ENCODE measurements at places on chromosomes 11 and 22.

DNA sequence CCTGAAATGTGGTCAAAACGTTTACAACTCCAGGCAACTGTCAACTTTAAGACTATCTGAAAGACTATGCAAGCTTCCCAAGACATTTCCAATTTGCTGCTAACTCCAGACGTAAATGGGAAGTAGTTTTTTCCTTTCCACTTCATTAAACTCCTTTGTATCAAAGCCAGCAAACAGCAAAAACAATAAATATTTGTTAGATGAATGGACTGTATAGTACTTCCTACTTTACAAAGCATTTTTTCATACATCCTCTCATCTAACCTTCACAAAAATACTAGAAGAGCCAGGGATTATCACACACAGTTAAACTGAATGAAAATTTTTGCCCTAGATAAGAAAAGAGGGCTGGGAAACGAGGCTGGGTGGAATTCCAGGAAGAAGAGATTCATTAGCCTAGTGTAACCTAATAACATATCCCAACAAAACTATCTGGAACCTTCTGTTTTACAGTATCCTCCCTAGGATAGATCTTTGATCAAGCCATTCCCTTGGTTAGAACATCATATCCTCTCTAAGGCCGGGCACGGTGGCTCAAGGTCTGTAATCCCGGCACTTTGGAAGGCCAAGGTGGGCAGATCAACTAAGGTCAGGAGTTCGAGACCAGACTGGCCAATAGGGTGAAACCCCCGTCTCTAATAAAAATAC, 10.4 kb downstream of the NUP98 start:
- no peak for DNase-seq

DNA sequence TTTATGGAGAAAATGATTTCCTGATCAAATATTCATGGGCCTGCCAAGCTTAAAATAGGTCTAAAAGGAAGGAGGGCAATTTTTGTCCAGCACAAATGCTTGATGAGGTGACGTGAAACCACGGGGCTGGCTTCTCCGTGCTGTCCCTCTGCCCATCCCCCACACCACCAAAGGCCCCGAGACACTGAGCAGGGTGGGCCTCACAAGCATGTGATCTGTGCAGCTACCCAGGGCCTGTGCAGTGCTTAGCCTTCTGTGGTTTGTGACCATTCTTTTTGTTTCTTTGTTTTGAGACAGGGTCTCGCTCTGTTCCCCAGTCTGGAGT, 94.8 kb upstream of the RTL6 start:
- no peak for DNase-seq

GRCh38 chr11:115760461-115761320, 256.5 kb upstream of the CADM1 start:
- DNase-seq: no peak

GRCh38 chr11:121513807-121514206, 61.0 kb upstream of the SORL1-AS1 start:
- no peak for DNase-seq

DNA sequence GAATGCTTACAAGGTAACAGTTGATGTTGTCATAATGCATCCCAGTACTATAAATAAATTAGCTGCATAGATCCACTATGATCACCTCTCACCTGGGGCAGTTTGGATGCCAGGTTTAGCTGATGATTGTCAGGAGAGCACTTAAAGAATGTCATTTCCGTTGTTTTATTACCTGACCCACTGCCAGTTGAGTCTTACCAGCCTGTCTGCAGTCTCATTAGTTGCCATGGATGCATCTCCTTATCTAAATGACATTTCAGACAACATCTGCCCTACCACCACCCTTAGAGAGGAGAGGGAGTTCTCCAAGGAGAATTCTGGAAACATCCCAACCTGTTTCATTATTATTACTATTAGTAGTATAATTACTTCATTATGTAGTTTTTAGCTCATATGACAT, 339.1 kb upstream of the API5 start:
- peak; percentile 28 for DNase-seq

- DNase-seq: no peak
These were observed 36.3 kb downstream of the SLC5A1 start for GRCh38 chr22:32079130-32080089.

- peak; percentile 83 for DNase-seq
These were observed 26.1 kb upstream of the CHRM4 start for GRCh38 chr11:46417711-46418110.

DNA sequence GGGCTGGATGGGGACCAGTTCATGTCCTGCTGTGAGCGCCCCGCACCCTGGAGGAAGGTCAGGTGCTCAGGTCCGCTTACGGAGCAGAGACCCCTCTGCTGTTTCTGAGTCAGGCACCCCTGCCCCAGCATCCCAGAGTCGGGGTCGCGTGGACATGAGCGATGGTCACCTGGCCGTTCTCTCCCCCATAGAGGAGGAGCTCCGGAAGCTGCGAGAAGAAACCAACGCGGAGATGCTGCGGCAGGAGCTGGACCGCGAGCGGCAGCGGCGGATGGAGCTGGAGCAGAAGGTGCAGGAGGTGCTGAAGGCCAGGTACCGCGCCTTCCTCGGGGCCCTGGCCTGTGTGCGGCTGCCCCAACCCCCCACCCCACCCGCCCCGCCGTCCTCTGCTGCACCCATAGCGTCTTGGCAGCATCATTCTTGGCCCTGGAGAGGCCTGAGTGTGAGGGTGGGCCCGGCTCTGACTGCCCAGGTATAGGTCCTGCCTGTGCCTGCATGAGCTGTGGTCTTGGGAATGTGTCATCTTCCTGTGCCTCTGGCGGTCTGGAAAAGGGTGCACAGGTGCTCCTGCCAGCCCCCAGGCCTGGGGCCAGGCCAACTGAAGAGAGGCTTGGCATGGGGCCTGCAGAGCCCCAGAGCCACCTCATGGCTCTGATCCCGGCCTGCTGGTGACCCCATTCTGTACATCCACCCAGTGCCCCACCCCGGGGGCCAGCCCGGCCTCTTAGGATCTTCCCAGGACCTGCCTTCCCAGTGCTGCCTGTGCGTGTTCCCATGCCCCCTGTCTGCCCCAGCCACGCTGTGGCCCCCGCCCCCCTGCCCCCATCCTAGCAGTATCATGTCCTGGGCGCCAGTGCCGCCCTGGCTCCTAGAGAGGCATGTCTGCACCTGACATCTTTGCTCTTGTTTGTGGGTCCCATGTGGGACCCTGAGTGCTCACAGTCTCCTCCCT, 38.1 kb downstream of the GRAMD4 start:
- no peak for DNase-seq

DNA sequence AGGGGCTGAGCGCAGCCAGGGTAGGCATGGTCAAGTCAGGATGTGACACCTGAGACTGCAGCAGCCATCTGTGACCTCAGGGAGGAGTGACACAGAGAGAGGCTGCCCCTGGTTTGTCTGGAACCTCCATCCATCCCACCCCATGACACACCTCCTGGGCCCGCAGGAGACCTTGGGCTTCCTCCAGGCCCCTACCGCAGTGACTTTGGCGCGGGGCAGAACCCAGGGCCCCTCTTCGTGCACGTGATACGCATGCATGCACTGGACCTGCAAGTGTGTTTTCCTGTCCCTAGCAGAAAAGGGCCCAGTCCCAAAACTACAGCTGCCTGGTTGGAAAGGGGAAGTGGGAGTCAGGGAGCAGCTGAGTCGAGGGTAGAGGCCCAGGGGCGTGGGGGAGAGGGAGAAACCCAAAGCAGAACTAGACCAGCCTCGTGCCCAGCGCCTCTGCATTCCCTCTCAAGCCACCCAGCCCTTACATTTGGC, 7.9 kb upstream of the CYTH4 start:
- no peak for DNase-seq

- DNase-seq: no peak
These were observed 13.7 kb upstream of the KIAA0930 start for GRCh38 chr22:45254388-45254787.

DNA sequence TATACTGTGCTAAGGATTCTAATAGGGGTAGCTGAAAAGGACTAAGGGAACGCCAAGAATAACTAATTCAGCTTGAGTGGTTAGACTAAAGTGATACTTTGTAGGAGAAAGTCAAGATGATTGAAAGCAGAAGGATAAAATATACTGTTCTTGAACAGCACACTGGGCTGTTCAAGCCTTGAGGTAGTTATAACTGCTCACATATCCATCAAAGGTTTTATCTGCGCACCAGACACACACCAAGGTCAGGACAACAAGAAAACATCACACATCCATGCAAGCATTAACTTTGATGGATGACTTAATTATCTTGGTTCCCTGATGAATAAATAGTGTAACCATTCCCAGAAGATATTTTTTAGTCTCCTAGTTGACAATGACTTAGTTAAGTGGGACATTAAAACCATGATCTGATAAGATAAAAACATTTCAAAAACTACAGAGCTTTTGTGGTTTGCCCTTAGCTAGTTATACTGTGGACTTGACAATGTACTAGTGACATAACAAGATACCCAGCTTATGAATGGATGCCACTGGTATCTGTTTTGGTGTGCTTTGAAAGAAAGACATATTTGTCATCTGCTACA, 728.9 kb downstream of the JRKL start:
- DNase-seq: no peak

GRCh38 chr11:13009921-13010748, 1.0 kb downstream of the RASSF10 start:
- peak; percentile 29 for DNase-seq

- peak; percentile 84 for DNase-seq
These were observed 100.3 kb upstream of the AKIP1 start for GRCh38 chr11:8810540-8811301.

DNA sequence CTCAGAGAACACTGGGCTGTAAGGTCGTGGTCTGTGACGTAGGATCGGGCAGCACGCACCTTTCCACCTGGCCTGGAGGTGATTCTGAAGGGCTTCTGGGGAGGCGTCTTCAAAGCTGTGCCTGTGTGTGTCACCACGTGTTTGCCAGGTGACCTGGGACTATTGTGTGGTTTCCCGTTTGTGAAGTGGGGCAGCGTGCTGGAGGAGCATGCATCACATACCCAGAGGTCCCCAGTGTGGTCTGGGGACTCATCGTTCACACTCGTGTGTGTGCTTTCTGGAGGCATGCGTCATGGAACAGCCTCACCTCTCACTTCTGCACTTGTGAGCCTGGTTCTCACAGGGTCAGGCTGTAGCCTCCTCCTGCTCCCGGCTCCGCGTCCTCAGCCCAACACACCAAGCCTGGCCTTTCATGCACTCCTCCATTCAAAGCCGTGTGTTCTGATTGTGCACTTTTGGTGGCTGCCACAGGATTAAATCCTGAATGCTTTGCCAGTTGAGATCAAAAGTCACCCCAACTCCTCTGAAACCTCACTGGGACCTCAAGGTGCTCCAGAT, 106.3 kb downstream of the KCNQ1OT1 start:
- DNase-seq: no peak

DNA sequence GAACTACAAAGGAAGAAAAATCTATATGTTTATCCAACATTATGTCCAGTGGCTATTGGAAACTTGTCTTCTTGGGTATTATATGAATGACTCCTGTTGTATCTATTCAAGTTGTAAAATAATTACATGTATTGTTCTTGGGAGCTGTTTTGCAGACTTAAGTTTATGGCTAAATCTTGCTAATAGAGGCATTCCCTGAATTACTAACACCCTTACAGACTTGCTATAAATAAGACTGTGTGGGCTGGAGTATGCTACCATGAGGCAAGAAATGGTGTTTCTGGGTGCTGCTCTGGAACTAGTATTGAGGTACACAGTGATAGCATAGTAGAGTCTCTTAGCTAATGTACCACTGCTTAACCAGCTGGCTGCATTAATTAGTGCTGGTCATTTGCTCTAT, 155.1 kb downstream of the HIPK3 start:
- peak; percentile 52 for DNase-seq

DNA sequence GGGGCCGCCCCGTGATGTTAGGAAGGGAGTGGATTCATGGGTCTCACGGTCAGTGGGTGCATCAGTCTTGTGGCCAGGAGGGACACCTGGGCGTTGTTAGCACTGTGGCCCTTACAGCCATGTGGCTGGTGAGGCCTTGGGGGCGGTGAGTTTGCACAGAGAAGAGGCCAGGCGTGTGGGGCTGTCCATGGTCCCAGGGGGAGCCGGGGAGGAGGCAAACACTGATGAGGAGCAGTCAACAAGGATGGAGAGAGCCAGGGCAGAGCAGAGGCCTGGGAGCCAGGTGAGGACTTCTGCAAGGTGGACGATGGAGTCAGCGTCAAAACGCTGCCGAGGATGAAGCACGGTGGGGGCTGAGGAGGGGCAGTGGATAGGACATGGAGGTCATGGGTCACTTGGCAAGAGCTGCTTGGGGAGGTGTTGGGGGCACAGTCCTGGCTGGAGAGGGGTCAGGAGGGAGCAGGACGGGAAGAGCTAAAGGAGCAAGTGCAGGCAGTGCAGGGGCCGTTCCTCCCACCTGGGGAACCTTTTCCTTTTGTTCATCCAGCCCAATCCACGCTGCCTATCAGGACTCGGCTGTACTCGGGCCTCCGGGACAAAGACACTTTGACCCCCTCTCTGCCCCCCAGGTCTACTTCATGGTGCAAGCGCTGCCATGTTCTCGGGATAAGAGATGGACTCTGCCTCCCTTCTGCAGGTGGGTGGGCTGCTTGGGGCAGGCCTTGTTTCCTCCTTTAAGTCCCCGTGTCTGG, 801.1 kb downstream of the TBC1D22A start:
- no peak for DNase-seq

Measured in NCI-H82 (cell line).